ENCODE measurements at places on chromosomes 11 and 22.

DNA sequence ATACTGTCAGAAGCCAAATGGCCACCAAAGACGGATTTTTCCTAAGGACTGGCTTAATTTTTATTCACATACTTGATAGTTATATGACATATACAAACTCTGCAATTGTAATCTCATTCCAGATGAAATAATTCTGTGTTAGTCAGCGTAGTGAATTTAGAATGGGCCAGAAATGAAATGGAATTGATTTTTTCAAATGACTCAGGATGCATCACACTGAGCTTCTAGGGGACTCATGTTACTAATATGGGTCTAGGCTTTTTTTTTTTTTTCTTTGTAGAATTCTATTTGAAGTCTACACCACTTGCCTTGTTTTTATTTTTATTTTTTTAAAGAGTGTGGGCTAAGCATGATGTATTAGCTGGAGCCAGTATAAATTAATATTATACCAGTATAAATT is 62.7 kb downstream of the SPECC1L start:
- DNase-seq = no peak

DNA sequence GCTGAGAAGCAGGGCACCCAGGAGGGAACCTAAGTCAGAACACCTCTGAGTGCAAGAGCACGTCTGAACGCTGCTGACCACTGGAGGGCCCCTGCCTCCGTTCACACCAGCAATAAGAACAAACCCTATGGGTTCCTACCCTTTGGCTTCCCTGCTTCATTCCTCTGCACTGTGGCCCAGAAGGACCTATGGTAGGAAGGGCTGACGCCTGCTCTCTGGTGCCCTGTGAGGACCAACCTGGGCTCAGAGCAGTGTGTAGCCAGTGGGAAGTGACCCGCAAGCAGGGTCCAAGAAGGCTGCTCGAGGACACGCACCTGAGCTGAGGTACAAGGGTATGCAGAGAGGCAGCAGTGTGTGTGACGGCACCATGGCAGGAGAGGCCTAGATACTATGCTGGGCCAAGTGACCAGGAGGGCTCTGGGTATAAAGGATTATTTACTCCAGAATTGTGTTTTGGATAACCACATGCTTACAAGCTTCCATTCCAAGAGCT is 68.8 kb upstream of the CLTCL1 start:
- DNase-seq = no peak

DNA sequence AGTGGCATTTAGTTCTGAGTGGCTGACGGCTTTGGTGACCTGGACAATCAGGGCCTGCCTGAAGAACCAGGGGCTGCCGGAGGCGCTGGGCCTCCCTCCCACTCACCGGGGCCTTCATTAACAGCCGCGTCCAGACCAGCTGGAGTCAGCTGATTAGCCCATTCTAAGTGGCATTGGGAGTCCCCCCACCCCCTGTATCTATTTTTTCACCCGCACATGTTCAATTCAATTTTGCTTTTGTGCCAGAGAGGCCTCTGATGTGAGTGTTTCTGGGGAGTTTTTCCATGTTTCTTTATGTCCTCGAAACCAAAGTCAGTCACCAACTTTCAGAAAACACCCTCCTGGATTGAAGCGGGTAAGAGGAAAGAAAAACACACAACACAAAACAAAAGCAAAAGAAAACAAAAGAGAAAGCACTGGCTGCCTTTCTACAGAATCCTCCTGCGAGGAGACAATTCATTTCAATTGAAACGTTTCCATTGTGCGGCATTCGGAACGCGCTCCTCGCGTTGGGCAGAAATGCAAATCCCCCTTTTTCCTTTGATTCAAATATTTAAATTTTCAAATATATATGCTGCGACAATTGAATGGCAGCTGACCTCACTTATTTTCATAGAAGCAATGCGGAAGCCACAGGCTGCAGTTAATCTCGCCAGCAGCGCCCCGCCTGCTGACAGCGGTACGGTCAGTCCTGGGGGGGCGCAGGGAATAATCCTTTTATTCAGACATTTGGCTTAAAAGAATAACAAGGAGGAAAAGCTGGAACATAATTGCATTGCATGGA is 17.7 kb downstream of the CDKN1C start:
- DNase-seq = no peak

DNA sequence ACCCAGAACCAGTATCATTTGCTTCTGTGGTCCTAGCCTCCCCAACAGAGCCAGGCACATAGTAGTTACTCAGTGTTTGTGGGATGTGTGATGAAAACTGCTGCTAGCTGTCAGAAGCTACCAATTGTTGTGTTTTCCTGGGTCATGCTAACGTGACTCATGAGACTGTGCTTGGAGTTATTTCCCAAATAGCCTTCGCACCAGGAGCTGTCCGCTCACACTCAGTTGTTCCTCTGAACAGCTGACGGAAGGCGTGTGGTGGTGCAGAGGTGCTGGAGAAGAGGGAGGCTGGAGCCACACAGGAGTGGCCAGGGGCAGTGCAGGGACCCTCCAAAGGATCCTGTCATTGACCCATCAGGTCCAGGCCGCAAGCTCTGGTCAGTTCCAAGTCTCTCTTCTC is 53.9 kb upstream of the TBCEL start:
- no peak for DNase-seq

- DNase-seq = no peak
These were observed 19.5 kb upstream of the UVRAG start for GRCh38 chr11:75795276-75796090.

DNA sequence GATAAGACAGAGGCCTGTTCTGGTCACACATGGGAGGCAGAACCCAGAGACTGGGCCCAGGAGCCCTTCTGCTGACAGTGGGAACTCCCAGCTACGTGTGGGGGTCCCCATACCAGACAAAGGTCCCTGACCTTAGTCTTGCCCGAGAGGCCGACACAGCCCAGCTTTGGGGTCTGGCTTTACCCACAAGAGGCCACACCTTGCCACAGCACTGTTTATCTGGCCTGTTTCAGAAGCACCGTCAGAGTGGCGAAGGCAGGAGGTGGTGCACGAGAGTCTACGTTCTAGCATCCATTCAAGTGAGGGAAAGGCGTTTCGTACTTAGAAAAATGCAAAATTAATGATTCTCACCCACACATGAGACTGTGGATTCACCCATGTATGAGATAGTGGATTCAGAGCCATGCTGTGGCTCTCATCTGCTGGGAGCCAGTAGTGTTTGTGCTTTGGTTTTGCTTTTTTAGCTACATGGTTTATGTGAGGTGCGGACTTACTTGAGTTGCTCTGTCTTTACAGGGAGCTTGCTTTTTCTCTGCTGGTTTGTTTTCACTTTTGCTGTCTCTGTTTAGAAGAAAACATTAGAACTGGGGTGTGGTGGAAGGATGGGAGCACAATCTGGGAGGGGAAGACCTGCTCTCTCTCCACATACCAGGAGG is 56.6 kb upstream of the PRODH start:
- no peak for DNase-seq

GRCh38 chr22:29630987-29631386 is 27.6 kb downstream of the NF2 start:
- no peak for DNase-seq

- no peak for DNase-seq
These were observed 27.8 kb downstream of the RGL4 start for GRCh38 chr22:23718371-23719165.

Data from C1 segment of cervical spinal cord (tissue), 14 donors.